Right renal pelvis (tissue), 4 donors: ENCODE measurements at places on chromosomes 13 and 19.

GRCh38 chr13:42926555-42926954, 65.5 kb downstream of the EPSTI1 start:
- DNase-seq = no peak

- DNase-seq = no peak
Observed at GRCh38 chr19:44889830-44890365, 1.2 kb upstream of the TOMM40 start.

DNA sequence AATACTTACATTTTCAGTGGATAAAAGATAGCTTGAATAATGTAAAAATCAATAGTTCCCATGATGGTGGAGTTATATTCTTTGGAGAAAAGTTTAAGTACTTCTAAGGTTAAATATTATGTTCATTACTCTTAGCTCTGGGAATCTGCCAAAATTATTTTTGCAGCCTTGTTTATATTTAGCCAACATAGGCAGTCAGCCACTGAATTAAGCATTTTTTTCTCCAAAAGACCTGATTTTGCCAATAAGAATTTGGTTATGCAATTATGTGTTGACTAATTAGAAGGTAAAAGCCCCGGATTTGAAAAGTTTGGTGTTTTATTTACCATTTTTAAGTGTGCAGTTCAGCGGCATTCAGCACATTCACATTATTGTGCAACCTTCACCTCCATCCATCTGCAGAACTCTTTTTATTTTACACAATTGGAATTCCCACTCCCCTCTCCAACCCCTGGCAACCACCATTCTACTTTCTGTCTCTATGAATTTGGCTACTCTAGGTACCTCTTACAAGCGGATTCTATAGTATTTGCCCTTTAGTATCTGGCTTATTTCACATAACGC, 90.1 kb upstream of the C1QTNF9B start:
- DNase-seq = no peak

DNA sequence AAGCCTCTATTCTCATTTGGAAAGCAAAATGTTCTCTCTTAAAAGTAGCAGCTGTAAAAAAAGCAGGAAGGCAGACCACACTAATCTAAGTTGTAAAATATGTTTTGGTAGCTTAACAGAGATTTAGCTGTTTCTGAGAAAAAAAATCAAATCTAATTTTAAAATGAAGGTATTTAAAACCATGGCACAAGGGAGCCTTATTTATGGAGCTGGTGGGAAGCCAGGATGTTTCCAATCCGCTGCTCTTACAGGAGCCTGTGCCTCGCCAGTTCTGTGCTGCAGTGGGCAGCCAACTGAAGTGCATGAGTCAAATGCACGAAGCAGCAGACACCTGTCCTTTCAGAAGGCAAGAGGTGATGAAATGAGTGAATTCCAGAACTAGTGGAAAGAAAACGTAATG, 28.2 kb downstream of the GPC6 start:
- no peak for DNase-seq

GRCh38 chr13:85618521-85618920, 180.7 kb downstream of the SLITRK6 start:
- DNase-seq = no peak

DNA sequence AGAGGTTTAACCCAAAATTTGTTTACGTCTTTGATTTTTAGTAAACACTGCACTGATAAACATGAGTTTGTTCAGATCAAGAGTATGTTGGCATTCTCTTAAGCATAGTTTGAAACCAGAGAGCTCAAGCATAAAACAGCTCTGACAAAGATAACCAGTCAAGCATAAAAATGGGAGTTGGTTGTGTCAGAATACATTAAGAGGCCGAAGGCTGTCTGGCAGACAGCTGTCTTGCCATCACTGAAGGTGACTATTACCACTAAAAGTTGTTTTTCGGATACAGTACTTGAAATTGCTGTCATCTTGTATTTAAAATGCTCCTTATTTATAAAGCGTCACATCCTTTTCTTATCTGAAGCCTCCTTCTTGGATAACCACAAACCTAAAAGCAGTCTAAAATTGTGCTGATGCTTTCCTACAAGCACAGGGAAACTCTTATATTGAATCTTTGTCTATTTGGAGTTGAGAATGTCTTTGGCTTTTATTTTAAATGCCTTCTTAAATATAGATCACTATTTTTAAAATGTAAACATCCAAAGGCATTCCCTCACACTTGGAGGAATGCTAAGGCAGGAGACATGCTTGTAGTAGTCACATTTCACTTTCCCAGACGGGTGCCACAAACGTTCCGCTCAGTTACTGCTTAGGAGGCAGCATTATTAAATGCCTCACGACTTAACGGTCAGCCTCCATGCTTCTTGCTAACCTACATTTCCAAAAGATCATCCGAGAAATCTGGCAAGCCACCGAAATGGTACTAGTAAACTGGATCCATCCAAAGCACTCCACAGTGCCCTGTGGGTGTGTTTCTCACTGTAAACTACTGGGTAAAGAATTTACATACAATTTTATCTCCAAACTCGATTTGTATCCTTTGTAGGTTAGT, 1.5 kb downstream of the SMAD9 start:
- DNase-seq = no peak

- DNase-seq = no peak
Observed at GRCh38 chr13:49097374-49097773, 121.7 kb downstream of the FNDC3A start.

GRCh38 chr13:94417294-94417693, 62.2 kb downstream of the DCT start:
- DNase-seq = no peak

GRCh38 chr13:74891610-74892009, 590.4 kb downstream of the TBC1D4 start:
- DNase-seq = no peak

- no peak for DNase-seq
Observed at GRCh38 chr19:58020129-58020528, 13.7 kb upstream of the ZSCAN1 start.

- no peak for DNase-seq
Observed at GRCh38 chr13:48078251-48078656, 16.6 kb downstream of the MED4 start.

DNA sequence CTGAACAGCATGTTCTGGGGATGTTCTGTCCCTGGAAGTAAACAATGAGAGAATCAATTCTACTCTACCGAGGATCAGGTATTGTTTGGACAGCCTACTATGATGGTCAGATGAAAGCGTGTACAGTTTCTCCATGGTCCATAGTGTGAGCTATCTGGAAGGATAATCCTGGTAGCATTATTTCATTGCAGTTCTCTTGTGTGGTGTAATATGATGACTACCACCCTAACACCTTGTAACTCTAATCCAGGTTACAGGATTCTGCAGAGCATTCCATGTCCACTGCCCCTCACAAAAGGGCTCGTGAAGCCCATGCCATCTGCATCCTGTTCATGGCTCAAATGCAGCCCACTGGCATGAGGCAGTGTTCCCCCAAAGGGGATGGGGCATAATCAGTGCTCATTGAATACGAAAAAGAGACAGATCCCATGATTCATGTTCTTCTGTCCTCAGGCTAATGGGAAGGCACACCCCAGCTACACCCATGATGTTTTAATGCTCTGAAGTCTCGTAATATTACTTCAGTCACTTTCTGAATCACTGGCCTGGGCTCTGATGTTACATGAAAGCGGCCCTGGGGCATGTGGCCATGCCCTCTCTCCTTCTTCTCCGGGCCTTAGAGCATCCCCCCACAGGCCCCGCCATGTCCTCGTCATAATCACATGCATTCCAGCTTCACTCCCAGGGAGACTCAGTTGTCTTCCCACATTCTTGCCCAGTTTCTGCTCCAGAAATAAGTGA, 68.4 kb downstream of the HSPH1 start:
- DNase-seq = no peak

- DNase-seq = no peak
Observed at GRCh38 chr13:91242652-91243051, 104.8 kb upstream of the MIR17HG start.

DNA sequence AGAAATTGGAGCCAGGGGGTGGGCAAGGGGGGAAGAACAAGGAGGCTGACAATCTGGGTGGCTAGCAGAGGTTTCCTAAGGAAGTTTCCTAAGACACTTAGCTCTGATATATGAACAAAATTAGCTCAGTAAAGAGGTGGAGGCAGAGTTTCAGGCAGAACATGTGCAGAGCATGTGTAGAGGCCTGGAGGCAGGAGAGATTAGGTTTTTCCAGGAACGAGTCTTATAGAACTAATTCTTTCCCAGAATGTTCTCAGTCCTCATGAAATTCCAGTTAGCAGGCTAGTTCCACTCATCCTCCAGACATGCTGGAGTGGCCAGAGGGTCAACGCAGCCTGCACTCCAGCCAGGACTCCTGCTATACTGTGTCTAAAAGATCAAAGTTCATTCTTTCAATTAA, 184.7 kb downstream of the LACC1 start:
- DNase-seq = no peak

DNA sequence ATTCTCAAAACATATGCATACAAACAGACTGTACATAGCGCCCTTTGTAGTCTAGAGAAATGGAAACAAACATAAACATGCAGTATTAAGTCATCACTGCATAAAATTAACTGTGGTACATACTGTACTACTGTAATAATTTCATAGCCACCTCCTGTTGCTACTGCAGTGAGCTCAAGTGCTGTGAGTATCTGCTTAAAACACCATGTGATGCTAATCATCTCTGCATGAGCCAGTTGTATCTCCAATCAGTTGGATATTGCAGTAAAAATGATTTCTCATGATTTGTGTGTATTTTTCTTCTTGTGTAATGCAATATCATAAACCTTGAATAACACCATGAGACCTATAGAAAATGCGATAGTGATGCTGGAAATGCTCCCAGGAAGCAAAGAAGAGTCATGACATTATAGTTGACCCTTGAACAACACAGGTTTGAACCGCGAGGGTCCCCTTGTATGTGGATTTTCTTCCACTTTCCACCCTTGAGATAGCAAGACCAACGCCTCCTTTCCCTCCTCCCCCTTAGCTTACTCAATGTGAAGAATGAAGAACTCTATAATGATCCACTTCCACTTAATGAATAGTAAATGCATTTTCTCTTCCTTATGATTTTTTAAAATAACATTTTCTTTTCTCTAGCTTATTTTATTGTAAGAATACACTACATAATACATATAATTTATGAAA, 4.1 kb downstream of the TNFSF13B start:
- DNase-seq = no peak

GRCh38 chr19:5700455-5701092, 10.5 kb downstream of the RPL36 start:
- no peak for DNase-seq

- DNase-seq = no peak
Observed at GRCh38 chr19:7999376-7999775, 6.1 kb downstream of the ELAVL1 start.

DNA sequence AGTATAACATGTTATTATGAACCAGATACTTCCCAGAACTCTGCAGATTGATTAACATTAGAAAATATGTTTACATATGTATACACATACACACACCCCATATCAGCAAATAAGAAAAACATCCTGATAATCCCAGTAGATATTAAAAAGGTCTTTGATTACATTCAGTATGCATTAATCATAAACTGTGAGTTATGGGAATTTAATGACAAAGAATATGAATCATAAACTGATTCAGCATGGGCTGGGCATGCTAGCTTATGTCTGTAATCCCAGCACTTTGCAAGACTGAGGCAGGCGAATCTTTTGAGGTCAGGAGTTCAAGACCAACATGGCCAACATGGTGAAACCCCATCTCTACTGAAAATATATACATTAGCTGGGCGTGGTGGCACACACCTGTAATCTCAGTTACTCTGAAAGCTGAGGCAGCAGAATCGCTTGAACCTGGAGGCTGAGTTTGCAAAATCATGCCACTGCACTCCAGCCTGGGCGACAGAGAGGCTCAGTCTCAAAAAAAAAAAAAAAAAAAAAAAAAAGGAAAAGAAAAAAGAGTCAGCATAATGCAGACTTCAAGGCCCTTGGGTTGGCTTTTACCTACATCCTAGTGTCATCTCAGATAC, 581.9 kb upstream of the PRR20A start:
- no peak for DNase-seq

GRCh38 chr19:44903602-44904425, 1.8 kb upstream of the APOE start:
- no peak for DNase-seq

- DNase-seq = no peak
Observed at GRCh38 chr13:112634102-112634501, 46.1 kb upstream of the TUBGCP3 start.

DNA sequence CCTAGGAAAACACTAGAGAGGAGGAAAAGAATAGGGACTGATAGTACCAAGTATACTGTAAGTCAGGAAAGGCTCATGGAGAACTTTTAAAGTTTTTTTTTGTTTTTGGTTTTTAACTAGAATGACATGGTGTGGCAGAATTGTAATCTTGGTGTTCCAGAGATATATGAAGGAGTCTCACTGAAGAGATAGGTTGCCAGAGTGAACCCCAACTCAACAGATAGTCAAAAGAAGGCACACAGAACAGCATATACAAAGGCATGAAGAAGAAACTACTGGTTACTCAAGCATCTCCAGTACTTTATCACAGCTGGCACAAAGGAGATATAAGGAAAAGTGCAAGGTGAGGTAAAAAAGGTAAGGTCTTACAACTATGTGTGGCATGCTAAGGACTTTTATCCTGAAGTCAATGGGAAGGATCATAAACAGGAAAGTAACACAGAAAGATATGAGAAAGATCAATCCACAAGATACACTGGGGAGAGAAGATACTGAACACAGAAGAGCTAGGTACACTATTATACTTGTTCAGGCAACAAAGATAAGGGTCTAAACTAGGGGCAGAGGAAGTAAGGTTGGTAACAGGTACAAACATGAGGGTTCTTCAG, 6.0 kb downstream of the KPNA3 start:
- no peak for DNase-seq

DNA sequence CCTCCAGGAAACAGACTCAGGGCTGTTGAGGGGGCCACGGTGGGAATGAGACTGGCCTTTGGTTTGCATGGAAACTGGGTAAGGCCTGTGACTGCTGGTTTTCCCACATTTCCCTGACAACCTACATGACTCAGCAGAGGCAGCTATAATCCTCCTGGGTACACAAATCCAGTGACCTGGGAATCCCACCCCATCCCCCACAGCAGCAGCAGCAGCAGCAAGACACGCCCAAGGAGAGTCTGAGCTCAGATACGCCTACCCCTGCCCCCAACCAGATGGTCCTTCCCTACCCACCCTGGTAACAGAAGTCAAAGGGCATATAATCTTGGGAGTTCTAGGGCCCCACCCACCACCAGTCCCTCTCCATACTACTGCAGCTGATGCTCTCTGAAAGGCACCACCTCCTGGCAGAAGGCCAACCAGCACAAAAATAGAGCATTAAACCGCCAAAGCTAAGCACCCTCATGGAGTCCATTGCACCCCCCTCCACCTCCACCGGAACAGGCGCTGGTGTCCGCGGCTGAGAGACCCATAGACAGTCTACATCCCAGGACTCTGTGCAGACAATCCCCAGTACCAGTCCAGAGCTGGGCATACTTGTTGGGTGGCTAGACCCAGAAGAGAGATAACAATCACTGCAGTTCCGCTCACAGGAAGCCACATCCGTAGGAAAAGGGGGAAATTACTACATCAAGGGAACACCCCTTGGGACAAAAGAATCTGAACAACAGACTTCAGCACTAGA, 237.2 kb upstream of the SPRY2 start:
- DNase-seq = no peak

DNA sequence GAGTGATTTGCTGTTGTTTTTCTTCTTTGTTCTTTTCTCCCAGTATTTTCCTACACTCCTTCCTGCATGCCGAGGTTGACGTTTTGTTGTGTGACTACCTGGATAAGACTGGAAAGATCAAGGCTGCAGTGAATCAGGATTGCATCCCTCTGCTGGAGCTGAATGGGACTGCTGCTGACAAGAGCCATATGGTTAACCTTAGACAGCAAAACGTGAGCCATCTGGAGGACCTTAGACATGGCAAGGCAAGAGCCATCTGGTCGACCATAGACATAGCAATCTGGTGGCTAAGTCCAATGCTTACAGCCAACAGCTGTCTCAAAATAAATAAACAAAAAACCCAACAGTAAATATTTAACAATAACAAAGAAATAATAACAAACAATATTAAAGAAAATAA, 42.6 kb upstream of the ZNF91 start:
- no peak for DNase-seq
